Retinal pigment epithelial cell (primary cell): ENCODE measurements at places on chromosomes 7 and 10.

- DNase-seq, result peak; percentile 5
Observed at GRCh38 chr7:85750454-85750949, 563.6 kb upstream of the SEMA3D start.

DNA sequence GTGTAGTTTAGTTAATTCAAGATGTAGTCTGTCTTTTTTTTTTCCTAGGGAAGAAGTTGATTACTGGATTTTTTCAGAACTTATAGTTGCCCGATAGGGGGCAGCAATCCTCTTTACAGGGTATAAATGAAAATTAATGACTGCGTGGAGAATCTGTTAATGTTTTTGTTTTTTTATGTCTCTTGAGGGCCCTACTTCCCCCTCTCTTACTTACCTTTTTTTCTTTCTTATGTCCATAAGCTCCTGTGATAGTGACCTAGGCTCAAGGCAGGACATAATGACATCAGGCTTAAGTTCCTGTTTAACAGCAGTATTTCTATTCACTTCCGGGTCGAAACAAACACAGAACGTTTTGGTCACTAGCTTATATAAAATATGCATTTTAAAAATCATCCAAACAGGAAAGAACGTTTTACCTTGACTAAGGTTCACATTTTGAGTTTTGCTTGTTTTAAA is 18.8 kb downstream of the CDC123 start:
- no peak for DNase-seq

DNA sequence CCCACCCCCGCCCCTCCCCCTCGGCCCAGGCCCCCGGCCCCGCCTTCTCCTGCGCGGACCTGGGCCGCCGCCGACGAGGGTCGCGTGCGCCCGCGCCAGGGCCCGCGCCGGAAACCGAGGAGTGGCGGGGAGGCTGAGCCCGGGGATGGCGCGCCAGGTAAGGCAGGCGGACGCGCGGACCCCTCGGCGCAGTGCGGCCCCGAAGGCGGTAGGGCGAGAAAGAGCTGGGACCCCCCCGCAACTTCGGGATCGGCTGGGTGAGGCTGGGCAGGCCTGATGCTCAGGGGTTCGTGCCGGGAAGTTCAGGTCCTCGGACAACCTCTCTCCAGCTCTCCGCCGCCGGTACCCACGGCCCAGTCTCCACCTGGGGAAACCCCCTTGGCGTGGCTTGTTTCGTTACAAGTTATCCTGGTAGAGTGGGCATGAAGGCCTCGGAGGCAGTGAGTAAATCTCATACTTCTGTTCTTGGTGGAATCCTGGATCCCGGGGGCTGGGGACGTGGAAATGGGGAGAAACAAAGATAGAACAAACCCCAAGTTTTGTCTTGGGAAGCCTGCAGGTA is 58.4 kb downstream of the ZNF467 start:
- DNase-seq, result no peak

DNA sequence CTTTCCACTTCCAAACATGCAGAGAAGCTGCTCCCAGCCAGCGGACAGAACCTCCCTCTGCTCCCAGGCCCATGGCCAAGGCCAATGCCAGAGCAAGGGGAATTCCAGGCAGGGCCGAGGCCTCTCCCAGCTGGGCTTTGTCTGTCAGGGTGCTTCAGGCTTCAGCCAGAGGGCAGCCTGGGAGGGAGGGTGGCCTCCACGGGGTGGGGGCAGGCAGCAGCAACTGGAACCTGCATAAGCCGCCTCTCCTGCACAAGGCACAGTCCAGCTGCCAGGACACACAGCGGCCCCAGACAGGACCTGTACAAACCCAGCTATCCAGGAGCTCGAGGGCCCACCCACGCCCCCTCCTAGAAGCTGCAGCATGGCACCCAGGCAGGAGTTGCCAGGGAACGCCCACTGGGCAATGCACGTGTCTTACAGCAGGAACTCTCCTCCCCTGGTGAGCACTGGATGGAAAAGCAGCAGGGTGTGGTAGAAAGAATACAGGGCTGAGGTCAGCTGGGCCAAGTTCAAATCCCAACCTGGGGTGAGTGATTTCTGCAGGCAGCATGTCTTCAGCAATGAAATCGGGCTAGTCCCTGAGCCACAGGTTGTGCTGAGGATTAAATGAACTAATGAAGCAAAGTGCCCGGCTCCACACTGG is 7.6 kb downstream of the FAM53B start:
- DNase-seq, result no peak

DNA sequence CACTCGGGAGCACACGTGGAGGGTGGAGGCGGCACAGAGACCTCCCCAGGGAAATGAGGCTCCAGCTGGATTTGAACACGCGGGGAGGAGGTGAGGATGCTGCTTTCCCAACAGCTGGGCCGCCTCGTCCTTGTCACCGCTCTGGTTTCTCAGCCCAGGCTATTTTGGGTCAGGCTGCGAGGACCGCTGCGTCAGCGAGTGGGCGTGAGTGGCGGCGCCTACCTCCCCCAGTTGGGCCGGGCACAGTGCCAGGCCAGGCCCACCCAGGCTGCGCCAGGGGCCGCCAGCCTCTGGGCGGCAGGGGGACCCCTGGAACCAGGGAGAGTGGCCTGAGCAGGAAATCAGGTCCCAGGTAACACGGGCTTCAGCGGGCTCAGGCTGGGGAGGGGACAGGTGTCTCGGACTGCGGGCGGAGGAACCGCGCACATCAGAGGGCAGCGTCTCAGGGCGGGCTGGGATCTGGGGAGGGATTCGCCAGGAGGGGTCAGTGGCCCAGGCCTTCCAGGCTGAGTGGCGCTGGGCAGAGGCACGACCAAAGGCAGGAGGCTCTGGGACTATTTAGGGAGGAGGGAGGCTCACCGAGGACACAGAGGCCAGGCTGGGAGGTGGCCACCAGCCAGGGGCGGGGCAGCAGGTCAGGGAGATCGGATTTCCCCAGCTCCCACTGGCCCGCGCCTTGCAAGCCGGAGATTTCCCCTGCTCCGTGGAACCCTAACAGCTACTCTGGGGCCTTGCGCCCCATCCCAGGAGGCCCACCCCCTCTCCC is 125.2 kb upstream of the RET start:
- DNase-seq, result no peak

- DNase-seq, result no peak
Observed at GRCh38 chr7:23696916-23697441, 13.0 kb upstream of the STK31 start.

- DNase-seq, result no peak
Observed at GRCh38 chr7:131945313-131945911, 389.0 kb upstream of the PODXL start.

DNA sequence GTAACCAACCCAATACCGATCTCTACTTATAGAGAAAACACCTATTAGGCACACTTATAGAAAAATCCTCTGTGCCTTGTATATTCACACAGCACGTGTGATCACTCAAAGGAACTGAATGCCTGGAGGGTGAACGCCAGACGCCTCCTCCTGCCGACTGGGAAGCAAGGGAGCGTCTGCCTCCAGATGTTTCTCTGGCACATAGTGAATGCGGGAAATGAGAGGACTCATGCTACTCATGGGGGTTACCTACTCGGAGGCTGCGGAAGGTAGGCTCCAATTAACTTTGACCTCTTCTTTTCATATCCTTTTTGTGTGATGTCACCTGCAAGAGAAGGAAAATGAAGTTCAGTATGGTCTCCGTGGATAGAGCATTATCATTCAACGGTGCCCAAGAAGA is 203.3 kb downstream of the DIP2C start:
- DNase-seq, result no peak

- DNase-seq, result peak; percentile 9
Observed at GRCh38 chr10:117541909-117542705, 439 bp upstream of the EMX2 start.

GRCh38 chr7:12610899-12611298 is 40.4 kb downstream of the SCIN start:
- no peak for DNase-seq

GRCh38 chr10:93554760-93555432 is 11.6 kb upstream of the FFAR4 start:
- DNase-seq, result no peak

GRCh38 chr7:55426676-55427075 is 61.5 kb downstream of the LANCL2 start:
- no peak for DNase-seq
